ENCODE measurements at places on chromosomes 1 and 21. TPM values are rescaled to one million over a fixed set of nuclear protein-coding genes. Genes with fewer than 3 reads are reported as not detected.

Gene CCDC185
- not detected for total RNA-seq

Gene CR1
- not detected for total RNA-seq

- DNase-seq, result peak; percentile 15
Observed at GRCh38 chr1:169999331-169999741, 75.2 kb downstream of the KIFAP3 start.

GRCh38 chr1:182207300-182207699, 145.8 kb upstream of the ZNF648 start:
- DNase-seq, result no peak
